Stimulated activated CD8-positive, alpha-beta memory T cell treated with anti-CD3 and anti-CD28 coated beads, Interleukin-12 subunit alpha, Interleukin-12 subunit beta, amount 100 ng/mL, for 1 hour (primary cell): ENCODE measurements at places on chromosomes 12 and 14.

GRCh38 chr12:130412384-130412783, 74.7 kb downstream of the PIWIL1 start:
- DNase-seq, result no peak

- no peak for DNase-seq
Measured at GRCh38 chr12:3228552-3228951, 151.4 kb downstream of the TSPAN9 start.

- DNase-seq, result no peak
Measured at GRCh38 chr14:79680087-79680486, 531.2 kb downstream of the DIO2 start.

DNA sequence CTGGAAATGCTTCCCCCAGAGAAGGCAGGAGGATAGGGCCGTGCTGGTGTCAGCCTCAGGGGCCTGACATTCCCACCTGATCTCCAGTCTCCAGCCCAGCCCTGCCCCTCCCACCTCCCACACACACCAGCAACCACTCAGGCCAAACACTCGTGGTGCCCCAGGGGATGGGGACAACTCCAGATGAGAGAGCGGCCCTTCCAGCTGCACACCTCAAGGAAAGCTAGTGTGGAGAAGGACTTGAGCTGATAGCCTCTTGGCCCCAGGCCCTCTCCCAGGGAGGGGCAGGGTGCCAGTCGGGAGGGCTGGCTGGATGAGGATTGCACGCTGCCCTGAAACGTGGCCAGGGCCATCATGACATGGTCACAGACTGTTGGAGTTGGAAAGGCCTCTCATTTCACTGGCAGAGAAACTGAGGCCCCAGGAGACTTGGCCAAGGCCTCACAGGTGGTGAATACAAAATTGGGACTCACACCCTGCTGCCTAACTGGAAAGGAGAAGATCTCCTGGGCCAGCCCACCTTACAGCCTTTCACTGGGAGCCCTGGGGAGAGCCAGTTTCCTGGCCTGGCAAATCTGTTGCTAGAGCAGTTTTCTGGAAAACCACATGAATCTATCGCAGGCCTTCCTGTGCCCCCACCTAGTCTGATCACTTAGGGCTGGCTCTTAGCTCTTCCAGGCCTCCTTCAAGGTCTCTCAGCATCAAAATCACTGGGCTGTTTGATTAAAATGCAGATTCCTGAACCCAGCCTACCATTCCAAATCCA, 52.1 kb downstream of the IRF2BPL start:
- DNase-seq, result no peak

DNA sequence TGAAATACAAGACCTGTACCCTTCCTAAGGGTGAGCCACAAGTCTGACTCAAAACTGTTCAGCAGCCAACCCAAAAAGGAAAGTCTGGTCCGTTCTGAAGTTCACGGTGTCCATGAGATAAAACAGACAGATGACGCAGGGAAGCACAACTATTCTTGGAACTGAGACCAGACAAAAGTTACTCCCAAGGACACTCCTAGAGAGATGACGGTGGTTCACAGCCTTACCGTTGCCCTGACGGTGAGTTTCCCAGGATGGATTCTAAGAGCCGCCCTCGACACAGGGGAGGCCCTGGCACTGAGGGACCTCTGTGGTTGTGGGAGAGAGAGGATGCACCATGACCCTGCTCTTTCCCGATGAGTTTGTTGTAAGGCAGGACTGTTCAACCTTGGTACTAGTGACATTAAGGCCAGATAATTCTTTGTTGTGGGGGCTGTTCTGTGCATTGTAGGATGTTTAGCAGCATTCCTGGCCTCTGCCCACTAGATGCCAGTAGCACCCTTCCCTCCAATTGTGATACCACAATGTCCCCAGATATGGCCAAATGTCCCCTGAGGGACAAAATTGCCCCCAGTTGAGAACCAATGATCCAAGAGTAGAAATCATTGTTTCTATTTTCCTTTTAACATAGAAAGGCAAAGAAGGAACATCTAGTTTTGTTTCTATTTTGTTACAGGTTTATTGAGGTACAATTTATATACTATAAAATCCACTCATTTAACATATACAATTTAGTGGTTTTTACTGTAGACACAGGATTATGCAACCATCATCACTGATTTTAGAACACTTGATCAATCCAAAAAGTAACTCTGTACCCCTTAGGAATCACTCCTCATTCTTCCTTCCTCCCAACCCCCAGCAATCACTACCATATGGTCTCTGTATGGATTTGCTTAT, 23.0 kb downstream of the OR10P1 start:
- no peak for DNase-seq

DNA sequence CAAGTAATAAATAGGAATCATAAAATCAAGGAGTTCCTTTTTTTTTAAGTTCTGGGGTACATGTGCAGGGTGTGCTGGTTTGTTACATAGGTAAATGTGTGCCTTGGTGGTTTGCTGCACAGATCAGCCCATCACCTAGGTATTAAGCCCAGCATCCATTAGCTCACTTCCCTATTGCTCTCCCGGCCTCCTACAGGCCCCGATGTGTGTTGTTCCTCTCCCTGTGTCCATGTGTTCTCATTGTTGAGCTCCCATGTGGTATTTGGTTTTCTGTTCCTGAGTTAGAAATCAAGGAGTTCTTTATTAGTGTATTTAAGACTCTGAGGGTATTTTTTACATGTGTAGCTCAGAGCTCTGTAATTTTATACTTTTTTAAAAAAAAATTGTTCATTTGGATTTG, 86.0 kb downstream of the SCFD1 start:
- DNase-seq, result no peak

GRCh38 chr12:1307796-1308195, 286.6 kb downstream of the FBXL14 start:
- no peak for DNase-seq

DNA sequence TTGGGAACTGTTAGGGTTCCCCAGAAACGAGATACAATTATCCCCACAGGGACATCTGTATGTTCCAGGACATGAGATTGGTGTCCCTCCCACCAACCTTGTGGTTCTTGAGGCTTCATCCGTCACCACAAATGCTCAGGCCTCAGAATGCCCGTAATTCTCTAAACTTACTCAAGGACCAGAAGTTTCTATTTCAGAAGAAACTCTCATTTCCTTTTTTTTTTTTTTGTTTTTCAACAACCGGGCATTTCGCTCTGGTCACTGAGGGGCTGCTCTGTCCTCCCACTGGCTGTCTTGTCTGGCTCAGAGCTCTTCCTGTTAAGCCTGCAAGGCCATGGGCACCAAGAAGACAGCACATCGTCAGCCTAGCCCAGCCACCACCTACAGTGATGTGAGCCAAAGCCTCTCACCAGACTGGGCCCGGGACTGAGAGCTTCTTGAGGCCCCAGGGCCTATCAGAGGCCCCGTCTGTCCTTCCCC, 36.2 kb downstream of the VDR start:
- DNase-seq, result no peak

DNA sequence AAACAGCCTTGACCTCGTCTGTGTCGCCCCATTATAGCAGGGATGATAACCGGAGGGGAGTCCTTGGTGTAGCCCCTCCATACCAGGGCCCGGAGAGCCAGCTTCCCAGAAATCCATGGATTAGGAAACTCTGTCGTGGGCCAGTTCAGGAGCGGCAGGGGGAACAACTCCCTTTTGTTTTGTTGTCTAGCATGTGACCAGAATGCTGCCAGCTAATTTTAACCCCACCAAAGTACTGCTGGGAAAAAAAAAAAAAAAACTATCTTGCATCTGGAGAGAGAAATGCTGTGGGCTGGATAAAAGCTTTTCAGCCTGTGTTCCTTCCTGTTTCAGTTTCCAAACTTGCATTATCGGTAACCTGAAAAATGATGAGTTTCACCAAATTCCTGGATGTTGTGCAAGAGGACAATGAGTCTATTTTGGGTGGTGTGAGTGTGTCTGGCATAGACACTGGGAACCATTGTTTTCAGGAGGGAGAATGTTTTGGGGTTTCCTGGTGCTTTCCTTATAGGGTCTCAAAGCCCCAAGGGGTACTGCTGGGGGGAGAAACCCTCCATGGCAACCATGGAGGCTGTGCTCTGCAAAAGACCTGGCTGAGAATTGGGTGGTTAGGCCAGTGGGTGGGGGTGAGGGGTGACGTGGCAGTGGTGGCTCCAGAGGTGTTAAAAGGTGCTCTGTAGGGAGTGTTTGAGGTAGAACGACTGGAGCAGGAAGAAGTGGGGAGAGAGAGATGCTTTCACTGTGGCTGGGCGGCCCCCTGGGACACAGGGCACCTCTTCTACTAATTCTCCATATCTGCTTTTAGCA, 14.9 kb upstream of the IRF2BPL start:
- DNase-seq, result no peak

GRCh38 chr12:94614288-94614721, 36.1 kb downstream of the TMCC3 start:
- no peak for DNase-seq

DNA sequence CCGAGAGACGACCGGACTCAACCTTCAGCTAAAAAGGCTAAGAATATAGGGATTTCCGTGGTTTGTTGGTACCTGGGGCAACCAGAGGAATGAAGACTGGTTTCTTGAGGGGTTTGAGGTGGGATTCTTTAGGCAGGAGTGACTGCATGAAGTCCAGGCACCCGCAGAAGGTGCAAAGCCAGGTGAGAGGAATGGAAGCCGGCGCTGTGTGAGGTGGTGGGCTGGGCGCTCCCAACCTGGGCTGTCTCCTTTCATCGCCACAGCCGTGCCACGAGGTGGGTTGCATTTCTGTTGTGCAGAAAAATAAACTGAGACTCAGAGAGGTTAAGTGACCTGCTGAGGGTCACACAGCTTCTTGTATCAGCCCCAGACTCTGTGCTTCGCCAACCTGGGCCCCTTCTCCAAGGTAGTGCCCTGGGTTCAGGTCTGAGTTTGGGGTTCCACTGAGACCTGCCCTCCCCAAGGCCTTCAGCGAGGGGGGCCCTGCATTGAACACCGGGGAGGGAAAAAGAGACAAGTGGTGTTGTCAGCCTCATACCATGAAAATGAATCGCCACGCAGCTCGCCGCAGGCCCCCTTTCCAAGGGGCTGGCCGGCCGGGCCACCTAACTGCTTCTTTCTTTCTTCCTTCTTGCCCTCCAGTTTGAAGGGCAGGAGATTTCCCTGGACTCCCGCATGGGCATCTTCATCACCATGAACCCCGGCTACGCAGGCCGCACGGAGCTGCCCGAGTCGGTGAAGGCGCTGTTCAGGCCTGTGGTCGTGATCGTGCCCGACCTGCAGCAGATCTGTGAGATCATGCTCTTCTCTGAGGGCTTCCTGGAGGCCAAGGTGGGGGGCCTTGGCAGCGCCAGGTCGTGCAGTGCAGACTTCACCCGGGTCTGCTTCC, 88.4 kb downstream of the DNAH10 start:
- DNase-seq, result no peak

DNA sequence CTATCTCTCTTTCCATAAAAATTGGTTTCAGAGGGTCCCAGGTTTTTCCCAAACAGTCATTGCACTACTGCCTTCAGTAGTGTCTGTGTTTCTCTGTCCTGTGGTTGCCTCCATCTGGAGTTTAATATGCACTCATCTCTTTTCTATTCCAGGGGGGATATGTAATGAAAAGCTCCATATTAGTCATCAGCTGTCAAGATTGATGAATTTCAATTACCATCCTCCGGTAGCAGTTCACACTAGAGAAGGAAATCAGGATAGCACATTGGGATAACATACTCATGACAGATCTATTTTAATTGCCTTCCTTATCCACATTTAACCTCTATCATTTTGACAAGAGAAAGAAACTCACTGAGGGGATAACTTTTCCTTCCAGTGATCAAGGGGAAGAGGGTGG, 589.0 kb upstream of the SEL1L start:
- DNase-seq, result no peak

DNA sequence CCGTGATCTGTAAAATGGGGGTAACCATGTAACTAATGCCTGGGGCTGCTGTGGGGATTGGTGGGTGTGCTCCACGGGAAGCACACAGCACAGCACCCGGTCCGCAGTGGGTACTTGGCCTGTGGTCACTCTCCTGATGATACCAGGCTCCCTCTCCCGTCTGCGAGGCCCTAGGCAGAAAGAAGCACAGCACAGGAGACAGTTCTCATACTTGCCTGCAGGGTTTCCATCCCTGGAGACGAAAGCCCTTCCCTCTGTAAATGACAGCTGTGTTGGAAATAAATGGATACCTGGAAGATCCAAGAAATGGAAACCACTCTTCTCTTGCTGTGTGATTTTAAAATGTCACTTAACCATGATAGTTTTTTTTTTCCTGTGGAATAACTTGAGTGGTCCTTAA, 7.9 kb upstream of the PRMT8 start:
- DNase-seq, result no peak

DNA sequence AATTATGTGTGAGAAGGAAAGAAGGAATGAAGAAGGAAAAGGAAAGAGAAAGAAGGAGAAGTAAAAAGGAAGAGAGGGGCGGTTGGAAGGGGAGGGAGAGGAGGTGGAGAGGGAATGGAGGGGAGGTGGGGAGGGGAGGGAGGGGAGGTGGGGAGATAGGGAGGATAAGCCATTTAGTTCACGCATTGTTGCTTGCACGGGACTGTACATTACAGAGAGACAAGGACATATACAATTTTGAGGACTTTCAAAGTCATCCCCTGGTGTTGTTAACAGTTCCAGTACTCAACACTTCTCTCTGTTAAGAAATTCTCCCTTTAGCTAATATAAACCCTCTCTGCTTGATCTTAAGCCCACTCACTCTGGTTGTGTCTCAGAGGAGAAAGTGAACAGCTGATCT, 312.5 kb downstream of the GRIN2B start:
- no peak for DNase-seq

GRCh38 chr12:26555139-26555538, 277.9 kb downstream of the ITPR2 start:
- no peak for DNase-seq

DNA sequence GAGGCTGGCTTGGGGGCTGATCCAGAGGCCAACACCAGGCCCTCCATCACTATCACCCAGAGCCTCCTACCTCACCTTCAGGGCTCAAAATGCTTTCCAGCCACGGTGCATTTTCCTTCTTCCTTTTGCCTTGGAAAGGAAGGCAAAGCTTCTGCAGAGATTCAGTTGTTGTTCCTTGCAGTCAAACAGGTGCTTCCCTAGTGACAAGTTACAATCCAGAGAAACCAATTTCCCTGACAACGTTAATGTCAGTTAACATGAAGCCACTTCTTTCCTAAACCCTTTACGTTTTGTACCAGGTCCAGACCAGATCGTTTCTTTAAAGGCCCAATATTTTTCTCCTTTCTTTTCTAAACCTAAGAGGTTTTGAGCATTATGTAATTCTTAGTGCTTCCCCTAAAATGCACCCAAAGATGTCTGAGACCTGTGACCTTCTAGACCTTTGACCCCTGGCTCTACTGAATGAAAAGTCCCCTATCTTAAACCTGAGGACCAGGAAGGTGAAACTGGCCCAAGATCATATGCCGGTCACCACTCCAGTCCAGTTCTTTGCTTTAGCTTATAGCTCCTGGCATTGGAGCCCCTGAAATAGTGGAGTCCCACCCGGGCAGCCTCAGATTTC, 211.5 kb downstream of the SLC41A2 start:
- DNase-seq, result no peak

- no peak for DNase-seq
Measured at GRCh38 chr14:50758945-50759344, 72.0 kb downstream of the NIN start.

DNA sequence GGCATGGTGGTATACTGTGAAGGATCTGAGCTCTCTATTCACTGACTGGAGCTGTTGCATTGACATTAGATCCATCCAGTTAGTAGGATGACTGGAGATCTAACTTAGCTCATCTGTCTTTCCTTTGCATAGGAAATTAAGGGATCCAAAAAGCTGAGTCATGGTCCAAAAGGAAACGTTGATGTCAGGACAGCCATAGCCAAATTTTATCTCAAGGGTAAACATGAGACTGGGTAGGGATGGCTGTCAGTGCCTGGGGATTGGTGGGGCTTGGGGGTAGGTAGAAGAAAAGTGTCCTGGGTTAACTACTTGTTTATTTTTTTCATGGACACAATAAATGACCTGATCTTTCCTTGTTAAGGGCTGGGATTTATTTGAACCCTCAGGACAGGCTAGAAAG, 4.6 kb downstream of the FAM177A1 start:
- no peak for DNase-seq
